ENCODE measurements at places on chromosomes 2 and 18. TPM values are rescaled to one million over a fixed set of nuclear protein-coding genes. Genes with fewer than 3 reads are reported as not detected.

- no peak for DNase-seq
These were observed 15.5 kb downstream of the KCNIP3 start for GRCh38 chr2:95312543-95313201.

DNA sequence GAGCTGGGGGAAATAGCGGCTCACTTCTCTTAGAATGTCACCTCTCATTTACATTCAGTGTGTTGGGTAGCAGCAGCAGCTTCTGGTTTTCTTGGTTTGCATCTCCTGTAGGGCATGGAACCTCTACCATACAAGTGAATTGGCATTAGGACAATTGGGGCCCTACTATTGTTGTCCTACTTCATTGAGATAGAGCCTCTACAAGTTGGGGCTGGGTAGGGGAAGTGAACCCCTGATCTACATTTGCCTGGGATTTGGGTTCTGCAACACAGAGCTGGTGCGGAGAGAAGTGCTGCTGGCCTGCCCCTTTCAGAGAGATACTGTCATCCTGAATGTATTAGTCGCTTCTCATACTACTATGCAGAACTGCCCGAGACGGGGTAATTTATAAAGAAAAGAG lies 391.6 kb upstream of the HS6ST1 start:
- DNase-seq = no peak

The KCNJ13 gene
- total RNA-seq = 2.9 TPM

The COLEC12 gene
- 61.3 TPM for total RNA-seq

The REG1A gene
- total RNA-seq = 37.3 TPM
